Left lobe of liver (tissue), 2 donors: ENCODE measurements at places on chromosomes 2 and 18.

GRCh38 chr2:233686928-233687327 is 5.2 kb downstream of the UGT1A7 start:
- no peak for DNase-seq

GRCh38 chr2:15894481-15895144 is 45.7 kb upstream of the MYCN start:
- no peak for DNase-seq

DNA sequence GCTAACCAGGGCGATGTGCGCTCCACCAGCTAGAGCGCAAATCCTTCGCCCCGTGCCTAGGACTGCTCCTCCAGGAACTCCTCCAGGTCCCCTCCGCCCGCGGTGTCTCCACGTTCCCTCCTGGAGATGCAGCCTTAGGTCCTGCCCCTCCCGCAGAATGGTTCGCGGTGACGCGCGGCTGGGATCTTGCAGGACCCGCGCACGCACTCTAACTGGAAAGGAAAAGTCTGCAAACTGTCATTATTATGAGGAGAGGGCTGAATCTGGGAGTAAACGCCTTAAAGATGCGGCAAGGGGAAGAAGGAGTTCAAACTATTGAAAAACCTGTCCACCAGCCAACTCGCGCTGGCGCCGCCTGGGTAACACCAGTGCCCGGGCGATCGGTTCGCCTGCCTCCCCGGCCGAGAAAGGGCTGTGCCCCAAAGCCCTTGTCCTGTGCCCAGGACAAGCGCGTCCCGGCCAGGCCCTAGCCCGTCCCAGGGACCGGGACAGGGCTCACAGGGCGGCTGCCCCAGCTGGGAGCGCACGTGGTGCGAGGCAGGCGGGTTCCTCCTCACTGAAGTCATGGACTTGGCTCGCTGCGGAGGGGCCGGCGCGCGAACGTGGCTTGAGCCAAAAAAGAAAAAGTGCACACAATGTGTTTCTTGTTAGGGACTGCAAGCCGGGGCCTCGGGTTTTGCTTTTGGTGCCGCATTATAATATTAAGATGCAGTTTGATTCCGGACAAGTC is 5.5 kb upstream of the ID2 start:
- peak; percentile 97 for DNase-seq

GRCh38 chr2:152445791-152446201 is 110.8 kb downstream of the FMNL2 start:
- no peak for DNase-seq

GRCh38 chr2:7676714-7677113 is 759.5 kb downstream of the RNF144A start:
- DNase-seq = no peak

DNA sequence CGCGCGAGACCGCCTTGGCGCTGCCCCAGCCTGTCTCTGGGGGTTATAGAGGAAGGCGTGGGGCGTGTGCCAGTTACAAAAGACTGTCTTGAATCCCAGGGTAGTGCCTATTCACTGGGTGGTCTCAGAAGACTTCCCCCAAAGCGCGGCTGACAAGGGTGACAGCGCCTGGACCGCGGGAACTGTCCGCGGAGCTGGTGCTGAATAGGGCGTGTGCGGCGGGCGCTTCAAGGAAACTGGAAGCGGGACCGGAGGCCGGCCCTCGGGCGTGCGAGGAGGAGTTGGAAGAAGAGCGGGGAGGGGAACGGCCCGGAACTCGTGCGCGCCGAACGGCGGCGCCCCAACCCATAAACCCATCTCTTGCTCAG is 2.3 kb downstream of the EGR4 start:
- no peak for DNase-seq
